ENCODE measurements at places on chromosomes 16 and 17.

DNA sequence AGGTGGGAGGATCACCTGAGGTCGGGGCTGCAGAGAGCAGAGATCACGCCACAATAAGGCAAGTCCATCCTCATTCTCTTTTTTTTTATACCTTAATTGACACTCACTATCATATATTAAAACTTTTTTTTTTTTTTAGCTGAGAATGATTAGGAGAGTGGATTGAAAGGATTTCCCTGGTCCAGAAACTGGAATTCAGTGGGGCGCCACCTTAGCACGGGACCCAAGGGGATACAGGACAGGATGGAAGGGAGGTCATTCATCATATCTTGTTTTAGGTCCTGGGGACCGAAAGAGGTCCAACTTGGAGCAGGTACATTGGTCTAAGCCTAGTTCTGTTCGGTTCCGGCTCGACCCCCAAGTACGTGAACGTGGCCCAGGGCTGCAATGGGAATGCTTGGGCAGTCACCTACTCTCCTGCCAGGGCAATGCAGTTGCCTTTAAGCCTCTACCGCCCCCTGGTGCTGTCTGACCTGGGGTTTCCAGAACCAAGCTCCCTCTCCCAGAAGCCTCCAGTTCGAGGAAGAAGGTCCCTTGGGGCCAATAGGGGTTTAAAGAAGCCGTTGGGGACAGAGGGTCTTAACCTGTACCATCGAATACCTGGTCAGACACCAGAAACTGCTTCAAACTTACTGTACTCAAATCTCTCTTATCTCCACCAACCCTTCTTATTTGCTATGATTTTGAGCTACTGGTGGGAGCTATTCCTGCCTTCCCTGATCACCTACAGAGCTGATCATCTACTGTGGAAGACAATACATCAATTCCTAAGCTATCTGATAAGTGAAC, 19.9 kb upstream of the GPATCH8 start:
- DNase-seq, result no peak

DNA sequence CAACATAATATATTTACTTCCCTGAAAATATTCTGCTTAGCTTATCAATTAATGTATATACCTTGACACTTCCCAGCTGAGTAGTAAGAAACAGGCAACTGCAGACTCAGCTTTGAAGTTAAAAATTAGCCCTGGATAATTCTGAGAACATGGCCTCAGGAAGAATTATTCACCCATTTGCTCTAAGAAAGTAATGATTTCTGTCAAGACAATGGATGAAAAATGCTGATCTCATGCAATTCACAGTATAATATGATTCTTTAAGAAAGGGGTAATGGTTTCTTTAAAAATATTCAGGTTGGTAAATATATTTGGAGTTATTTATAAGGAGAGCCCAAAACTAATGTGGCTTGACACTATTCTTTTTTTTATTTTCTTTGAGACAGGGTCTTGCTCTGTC, 88.8 kb downstream of the CACNG1 start:
- no peak for DNase-seq

DNA sequence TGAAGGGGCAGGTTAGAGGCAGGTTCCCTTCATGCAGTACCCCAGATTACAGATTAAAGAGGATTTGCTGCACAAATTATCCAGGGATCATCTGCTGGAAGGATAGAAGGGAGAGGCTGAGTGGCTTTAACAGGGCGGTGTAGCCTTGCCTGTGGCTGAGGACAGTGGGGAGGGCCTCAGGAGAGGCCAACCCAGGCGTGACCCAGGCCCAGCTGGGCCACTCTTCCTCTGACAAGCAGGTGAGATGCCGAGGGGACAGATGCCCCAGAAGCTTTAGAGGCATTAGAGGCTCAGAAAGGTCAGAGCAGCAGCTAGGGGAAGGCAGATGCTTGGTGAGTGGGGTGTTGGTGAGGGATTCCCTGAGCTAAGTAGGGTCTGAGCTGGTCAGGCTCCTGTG, 18.1 kb upstream of the MTMR4 start:
- no peak for DNase-seq

DNA sequence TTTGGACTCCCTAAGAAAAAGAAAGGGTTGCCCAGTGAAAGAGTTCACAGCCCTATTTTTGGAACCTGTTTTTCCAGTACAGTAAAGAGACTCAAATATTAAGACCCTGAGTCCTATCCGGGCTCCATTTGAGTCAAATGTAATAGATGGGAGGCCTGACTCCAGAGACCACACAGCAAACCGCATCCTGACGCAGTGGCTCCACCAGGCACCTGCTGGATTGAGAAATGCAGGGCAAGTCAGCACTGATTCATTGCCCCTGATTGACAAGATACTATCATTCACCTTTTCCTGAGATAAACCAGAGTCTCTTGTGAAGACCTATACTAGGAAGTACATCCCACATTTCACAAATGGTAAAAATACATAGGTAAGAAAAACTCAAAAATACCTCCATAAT, 715.7 kb upstream of the SOX9 start:
- no peak for DNase-seq

DNA sequence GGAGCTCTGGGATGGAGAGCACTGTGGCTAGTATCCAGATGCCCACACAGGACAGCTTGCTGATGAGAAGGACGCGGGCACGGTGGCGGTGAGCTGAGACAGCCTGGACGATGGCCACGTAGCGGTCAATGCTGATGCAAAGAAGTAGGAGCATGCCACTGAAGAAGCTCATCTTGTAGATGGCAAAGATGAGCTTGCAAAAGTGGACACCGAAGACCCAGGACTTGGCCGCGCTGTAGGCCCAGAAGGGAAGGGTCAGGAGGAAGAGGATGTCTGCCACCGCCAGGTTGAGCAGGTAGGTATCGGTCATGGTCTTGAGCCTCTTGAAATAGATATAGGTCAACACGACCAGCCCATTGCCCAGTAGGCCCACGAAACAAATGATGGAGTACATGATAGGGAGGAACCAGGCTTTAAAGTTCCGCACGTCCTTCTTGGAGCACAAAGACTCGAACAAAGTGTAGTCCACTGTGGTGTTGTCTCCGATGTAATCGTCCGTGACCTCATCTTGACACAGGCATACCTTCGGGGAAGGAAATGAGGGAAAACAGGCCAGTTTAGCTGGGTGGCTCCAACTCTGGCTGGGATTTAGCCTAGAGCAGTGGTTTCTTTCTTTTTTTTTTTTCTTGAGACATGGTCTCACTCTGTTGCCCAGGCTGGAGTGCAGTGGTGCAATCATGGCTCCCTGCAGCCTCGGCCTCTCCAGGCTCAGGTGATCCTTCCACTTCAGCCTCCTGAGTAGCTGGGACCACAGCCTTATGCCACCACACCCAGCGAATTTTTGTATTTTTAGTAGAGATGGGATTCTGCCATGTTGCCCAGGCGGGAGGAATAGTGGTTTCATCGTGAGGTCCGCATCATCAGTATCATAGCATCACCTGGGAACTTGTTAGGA, 9.7 kb downstream of the CCR7 start:
- DNase-seq, result no peak

GRCh38 chr17:81550830-81551457, 1.2 kb downstream of the FAAP100 start:
- no peak for DNase-seq

- no peak for DNase-seq
These were observed 30.8 kb downstream of the USP10 start for GRCh38 chr16:84730406-84731106.

DNA sequence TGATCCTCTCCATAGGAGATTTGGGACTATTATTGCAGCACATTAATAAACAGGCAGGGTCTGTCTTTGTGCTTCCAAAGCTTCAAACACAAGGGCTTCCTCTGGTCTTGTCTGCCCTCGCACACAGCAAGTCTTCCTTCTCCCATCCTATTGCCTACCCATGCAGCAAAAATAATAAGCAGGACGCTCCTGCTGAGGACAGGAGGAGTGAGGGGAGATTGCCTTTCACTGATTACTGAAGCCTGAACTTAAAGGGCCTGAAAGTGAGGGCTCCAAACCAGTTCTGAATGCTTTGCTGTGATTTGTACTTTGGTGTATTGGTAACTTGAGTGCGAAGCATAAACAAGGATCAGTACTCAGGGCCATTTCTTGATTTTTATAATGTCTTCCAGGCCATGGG, 197.6 kb upstream of the XYLT1 start:
- no peak for DNase-seq

Data from stimulated activated CD8-positive, alpha-beta memory T cell treated with anti-CD3 and anti-CD28 coated beads, Interleukin-4, amount 100 ng/mL, for 1 hour (primary cell).